NCI-H460 (cell line): ENCODE measurements at places on chromosomes 2 and 18.

GRCh38 chr2:86704459-86704971 lies 15.6 kb upstream of the RMND5A start:
- DNase-seq = peak; percentile 57

- DNase-seq = peak; percentile 60
Measured at GRCh38 chr2:176652300-176653182, 383.3 kb downstream of the MTX2 start.

GRCh38 chr18:24400587-24400986 lies 3.0 kb upstream of the OSBPL1A start:
- no peak for DNase-seq

DNA sequence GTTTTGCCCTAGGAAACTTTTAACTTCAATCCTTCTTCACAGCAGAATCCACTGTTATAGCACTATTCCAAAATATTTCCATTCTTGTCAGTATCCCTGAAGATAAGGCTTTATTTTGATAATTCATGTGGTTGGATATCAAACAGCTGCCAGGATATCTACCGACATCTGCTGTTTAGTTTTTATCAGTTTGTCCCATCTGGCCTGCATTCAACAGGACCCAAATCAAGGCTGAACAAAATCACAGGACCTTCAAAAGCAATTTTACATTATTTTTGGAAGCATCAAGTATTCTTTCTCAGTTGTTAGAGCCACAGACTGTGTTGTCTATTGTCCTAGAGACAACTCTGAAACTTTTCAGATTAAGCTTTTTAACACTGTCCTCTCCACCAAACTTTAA lies 429.0 kb upstream of the PIK3C3 start:
- no peak for DNase-seq

DNA sequence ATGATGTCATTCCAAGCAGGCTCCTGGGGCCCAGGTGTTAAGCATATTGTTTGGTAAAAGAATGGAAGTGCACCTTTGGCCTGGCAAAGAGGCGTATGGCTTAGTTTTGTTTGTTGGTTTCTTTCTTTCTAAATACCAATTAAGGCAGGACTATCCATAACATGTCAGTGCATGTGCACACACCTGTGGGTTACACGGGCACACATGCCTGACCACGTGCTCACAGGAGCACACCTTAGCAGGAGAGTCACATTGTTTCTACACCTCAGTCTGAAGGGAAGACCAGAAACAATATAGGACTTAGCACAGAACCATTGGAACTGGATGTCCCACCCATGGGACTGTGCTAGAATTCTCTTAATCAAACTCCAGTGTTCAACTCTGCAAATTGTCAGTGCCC lies 127.8 kb downstream of the FBXO15 start:
- no peak for DNase-seq
